ENCODE measurements at places on chromosomes 16 and 17.

DNA sequence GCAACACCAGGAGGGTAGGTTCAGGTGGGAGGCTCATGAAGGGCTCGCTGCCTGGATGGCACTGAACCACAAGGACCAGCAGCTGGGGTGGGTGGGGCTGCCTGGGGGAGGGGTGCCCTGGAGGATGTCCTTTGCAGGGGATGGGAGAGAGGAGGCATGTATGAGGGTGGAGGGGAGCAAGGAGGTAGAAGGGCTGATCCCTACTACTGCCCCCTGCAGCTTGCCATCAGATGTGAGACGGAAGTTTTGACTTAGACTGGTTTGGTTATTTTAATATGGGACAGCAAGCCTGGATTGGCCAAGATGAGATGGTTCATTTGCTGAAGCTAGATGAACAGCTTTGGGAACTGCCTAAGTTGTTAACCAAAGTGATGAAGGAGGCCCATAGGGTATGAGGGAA, 115.9 kb downstream of the SEC14L1 start:
- no peak for DNase-seq

- no peak for DNase-seq
These were observed 20.5 kb downstream of the USP7 start for GRCh38 chr16:8943001-8943763.

GRCh38 chr16:58958749-58959148, 224.6 kb upstream of the GOT2 start:
- no peak for DNase-seq

- no peak for DNase-seq
These were observed 505.0 kb downstream of the GRIN2A start for GRCh38 chr16:9677301-9677653.

GRCh38 chr17:8041249-8041928, 2.5 kb downstream of the ALOX15B start:
- peak; percentile 54 for DNase-seq

GRCh38 chr17:18027280-18027679, 11.7 kb downstream of the ATPAF2 start:
- DNase-seq, result no peak
